Right lobe of liver (tissue), 6 donors: ENCODE measurements at places on chromosomes 16 and 17. TPM values are rescaled to one million over a fixed set of nuclear protein-coding genes. Genes with fewer than 3 reads are reported as not detected.

Gene ZNF469
- total RNA-seq = 0.37 TPM

GRCh38 chr16:75837264-75837663, 111.0 kb upstream of the CPHXL start:
- no peak for DNase-seq

- no peak for DNase-seq
These were observed 1.7 kb downstream of the ARHGAP27 start for GRCh38 chr17:45430738-45431530.

Gene RAB34
- 3.1 TPM for total RNA-seq

DNA sequence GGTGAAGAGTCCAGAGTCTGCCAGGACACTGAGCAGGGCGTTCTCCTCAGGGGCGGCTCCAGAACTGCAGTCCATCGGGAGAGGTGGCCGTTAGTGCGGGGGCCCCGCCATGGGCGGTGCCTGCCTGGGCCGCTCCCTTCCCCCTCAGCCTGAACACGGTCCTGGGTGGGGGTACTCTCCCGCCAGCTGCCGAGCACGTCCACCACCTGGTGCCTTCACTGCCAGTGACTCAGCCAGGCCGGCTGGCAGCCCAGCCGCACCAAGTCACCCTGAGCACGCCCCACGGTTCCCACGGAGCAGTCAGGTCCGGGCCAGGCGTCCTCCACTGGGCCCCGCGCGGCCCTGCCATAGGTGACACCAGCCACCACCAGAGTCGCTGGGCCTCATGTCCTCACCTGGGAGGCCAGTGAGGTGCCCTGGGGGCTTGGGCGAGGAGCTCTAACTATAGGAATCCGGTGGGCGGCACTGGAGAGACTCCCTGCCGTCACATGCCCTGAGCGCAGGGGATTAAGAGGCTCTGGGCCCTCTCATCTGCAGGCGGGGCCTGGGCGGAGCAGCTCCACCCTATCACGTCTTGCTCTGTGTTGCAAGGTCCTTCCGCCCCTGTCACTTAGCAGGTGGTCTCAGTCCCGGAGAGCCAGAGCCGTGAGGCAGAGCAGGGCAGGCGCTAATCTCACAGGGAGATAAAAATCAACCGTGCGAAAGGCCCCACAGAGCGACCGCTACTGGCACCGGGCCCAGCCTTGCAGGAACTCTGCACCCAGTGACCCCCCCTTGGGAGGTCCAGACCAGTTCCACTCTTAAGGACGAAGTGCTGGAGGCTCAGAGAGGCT, 14.3 kb downstream of the PIEZO1 start:
- no peak for DNase-seq
